Activated CD8-positive, alpha-beta memory T cell treated with anti-CD3 and anti-CD28 coated beads for 36 hours (primary cell): ENCODE measurements at places on chromosomes 1 and 21. TPM values are rescaled to one million over a fixed set of nuclear protein-coding genes. Genes with fewer than 3 reads are reported as not detected.

FCRL6 gene
- 0.40 TPM for total RNA-seq

KRTAP10-3 gene
- total RNA-seq, result not detected

LCE1D gene
- not detected for total RNA-seq

DYNLT5 gene
- total RNA-seq, result not detected

OR2L3 gene
- not detected for total RNA-seq

SLFNL1 gene
- 0.11 TPM for total RNA-seq

KCND3 gene
- not detected for total RNA-seq

IFI44 gene
- total RNA-seq, result 5.2 TPM

TCHHL1 gene
- not detected for total RNA-seq

CAP1 gene
- total RNA-seq, result 539 TPM

GLMN gene
- 21.0 TPM for total RNA-seq

RXFP4 gene
- total RNA-seq, result not detected

S100A2 gene
- total RNA-seq, result 1.2 TPM

SLAMF1 gene
- 102 TPM for total RNA-seq

NOTCH2 gene
- 53.5 TPM for total RNA-seq

LAPTM5 gene
- total RNA-seq, result 175 TPM

LENEP gene
- 0.61 TPM for total RNA-seq

SNX7 gene
- total RNA-seq, result not detected

CNIH3 gene
- total RNA-seq, result 0.82 TPM

CACNA1E gene
- total RNA-seq, result not detected

REN gene
- total RNA-seq, result not detected

TSPAN1 gene
- not detected for total RNA-seq

CHIA gene
- not detected for total RNA-seq

SLC9C2 gene
- total RNA-seq, result not detected

PLA2G2D gene
- not detected for total RNA-seq

E2F2 gene
- 26.0 TPM for total RNA-seq

RNU1-3 gene
- 1,003 TPM for total RNA-seq

LRRN2 gene
- total RNA-seq, result not detected
